HepG2 (cell line): ENCODE measurements at places on chromosomes 4 and X. TPM values are rescaled to one million over a fixed set of nuclear protein-coding genes. Genes with fewer than 3 reads are reported as not detected.

- DNase-seq, result no peak
Observed at GRCh38 chr4:148737061-148737770, 295.0 kb upstream of the NR3C2 start.

- DNase-seq, result no peak
Observed at GRCh38 chrX:134013092-134013497, 27.7 kb upstream of the GPC3 start.

GRCh38 chr4:112238833-112239232 lies 7.2 kb downstream of the AP1AR start:
- no peak for DNase-seq

DNA sequence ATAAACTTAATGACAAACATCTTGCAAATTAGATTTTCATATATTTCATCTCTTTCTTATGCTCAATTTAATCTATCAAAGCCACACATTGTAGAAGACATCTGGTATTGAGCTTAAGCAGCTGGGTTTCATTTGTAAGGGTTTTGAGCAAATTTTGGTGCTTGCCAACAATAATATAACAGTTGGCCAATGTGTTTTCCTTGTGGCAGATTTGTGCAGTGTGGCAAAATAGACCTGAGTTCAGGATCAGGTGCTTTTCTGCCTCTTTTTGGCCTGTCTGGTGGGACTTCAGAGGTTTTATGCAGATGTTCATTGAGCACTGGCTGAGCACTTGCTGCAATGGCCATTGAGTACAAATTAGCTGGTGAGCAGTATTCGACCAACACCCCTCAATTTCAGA lies 301.9 kb downstream of the BMPR1B start:
- no peak for DNase-seq

DNA sequence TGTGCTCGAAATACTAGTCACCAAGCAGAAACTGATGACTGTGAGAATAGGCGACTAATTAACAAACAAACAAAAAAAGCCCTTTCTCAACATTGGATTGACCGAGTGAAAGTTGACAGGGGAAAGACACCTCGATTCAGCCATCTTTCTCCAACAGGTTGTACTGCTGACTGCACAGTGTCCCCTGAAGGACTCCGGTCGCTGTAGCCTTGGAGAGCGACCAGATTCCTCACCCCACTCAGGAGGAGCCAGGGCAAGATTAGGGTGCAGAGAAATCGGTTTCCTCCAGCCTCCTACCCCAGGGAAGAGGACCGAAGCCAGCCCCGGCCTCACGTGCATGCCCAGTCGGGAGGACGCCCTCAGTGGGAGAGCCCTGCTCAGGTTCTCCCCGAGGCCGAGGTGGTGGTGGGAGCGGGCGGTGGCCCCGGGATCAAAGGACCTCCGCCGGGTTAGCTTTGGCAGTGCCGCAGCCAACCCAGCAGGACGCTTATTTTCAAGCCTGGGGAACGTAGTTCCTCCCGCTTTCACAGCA lies 1.1 kb upstream of the RAP1GDS1 start:
- peak; percentile 52 for DNase-seq

Gene CDS1
- total RNA-seq, result 2.1 TPM in 2 replicates

Gene PCDH11X
- total RNA-seq, result not detected in 2 replicates
